Ascending aorta (tissue), 2 donors: ENCODE measurements at places on chromosomes 13 and 19. TPM values are rescaled to one million over a fixed set of nuclear protein-coding genes. Genes with fewer than 3 reads are reported as not detected.

Gene KLK1
- not detected for total RNA-seq

- no peak for DNase-seq
Measured at GRCh38 chr19:17602872-17603510, 47.5 kb downstream of the COLGALT1 start.

GRCh38 chr13:82661126-82661525 is 1221.1 kb downstream of the SLITRK1 start:
- DNase-seq, result no peak

Gene PRX
- 3.3 TPM for total RNA-seq

GRCh38 chr13:98143601-98144026 is 720 bp downstream of the FARP1 start:
- DNase-seq, result no peak

Gene SLC25A23
- 56.5 TPM for total RNA-seq

Gene MEIOSIN
- total RNA-seq, result not detected

- DNase-seq, result no peak
Measured at GRCh38 chr19:58361900-58362271, 665 bp downstream of the ZNF497 start.

DNA sequence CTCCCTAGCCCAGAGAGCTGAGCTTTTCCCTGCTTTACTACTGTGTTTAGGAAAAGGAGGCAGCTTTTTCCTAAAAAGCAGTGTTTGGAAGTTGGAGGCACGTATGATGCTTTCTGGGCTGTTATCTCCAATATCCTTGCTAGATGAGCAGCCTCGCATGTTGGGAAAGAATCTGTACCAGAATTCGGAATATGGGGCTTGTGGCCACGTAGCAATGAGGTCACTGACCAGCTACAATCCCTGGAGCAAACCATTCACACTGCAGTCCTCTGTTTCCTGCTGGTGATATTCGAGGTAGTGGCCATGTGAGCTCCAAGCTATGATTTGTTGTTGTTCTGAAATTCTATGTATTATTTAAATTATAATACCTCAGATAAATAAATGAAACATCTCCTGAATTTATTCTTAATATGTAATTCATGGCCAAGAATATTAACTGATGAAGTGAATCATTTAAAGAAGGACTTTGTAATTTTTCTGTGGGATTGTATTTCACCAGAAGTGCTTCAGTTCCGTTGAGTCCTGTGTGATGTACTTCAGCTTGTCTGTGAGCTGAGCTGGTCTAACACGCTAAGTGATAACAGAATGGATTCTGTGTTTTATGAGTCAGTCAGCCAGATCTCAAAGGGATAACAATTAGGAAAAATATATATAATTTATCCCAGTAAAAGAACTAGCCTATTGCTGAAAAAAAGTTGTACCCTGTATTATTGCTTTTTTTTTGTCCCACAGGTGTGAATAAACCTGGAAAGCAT is 319.5 kb downstream of the SHISA2 start:
- DNase-seq, result no peak

Gene IGFL2
- total RNA-seq, result not detected

Gene WDR88
- total RNA-seq, result not detected

DNA sequence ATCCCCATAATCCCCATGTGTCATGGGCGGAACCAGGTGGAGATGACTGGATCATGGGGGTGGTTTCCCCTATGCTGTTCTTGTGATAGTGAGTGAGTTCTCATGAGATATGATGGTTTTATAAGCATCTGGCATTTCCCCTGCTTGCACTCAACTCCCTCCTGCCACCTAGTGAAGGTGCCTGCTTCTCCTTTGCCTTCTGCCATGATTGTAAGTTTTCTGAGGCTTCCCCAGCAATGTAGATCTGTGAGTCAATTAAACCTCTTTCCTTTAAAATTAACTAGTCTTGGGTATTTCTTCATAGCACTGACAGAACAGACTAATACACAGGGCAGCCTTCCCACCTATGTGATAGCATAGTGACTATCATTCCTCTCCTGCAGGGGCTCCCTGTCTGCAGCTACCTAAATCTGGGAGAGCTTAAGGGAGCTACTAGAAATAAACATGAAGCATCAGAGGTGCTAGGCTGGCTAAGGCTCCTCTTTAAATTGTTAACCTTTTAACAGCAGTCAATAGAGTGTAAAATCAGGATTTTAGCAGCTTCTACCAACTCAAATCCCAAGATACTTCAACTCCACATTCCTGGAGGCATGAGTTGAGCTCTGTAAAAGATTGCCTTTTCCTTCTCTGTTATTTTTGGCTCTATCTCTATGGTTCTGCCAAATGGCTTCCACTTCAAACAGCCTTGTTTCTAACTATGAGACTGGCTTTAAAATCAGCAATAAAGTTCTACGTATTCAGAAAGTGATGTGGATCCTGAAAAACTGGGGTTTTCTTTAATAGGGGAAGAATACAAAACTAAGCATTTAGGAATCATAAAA is 112.3 kb downstream of the VWA8 start:
- no peak for DNase-seq

Gene ZNF429
- total RNA-seq, result 1.9 TPM

Gene WTIP
- 127 TPM for total RNA-seq

Gene C2CD4C
- 5.7 TPM for total RNA-seq

Gene TMPRSS9
- total RNA-seq, result not detected

DNA sequence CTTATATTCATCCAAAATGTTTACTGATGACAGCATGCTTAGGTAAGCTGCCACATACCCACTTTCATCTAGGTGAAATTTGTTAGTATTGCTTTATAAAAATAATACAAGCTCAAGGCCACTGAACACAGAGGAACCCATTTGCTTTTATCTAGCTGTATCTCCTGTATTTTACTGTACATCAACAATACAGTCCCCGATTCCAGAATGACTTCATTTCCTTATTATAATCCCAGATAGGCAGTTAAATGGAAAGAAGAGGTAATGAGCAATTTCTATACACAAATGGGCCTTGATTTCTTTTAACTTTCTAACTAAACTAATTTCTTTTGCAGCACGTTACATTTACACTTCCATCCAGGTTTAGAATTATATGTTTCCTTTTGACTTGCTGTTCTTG is 86.2 kb downstream of the SHISA2 start:
- DNase-seq, result no peak

DNA sequence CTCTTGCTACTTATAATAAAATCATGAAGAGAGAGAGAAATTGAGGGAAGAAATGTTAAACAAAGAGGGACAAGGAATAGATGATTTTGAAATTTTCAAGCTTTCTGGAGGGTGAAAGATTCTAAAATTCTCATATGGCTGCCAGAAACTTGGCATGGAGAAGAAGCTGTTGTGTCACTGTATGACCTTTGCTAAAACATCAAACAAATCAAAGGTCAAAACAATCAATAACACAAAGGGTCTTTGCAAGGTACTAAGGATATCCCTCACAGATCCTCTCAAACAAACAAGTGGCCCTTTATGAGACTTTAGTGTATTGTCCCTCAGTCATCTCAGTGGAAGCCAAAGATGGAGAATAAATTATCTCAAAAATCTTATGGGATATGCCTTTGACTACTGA is 1039.2 kb upstream of the MIR17HG start:
- DNase-seq, result no peak

DNA sequence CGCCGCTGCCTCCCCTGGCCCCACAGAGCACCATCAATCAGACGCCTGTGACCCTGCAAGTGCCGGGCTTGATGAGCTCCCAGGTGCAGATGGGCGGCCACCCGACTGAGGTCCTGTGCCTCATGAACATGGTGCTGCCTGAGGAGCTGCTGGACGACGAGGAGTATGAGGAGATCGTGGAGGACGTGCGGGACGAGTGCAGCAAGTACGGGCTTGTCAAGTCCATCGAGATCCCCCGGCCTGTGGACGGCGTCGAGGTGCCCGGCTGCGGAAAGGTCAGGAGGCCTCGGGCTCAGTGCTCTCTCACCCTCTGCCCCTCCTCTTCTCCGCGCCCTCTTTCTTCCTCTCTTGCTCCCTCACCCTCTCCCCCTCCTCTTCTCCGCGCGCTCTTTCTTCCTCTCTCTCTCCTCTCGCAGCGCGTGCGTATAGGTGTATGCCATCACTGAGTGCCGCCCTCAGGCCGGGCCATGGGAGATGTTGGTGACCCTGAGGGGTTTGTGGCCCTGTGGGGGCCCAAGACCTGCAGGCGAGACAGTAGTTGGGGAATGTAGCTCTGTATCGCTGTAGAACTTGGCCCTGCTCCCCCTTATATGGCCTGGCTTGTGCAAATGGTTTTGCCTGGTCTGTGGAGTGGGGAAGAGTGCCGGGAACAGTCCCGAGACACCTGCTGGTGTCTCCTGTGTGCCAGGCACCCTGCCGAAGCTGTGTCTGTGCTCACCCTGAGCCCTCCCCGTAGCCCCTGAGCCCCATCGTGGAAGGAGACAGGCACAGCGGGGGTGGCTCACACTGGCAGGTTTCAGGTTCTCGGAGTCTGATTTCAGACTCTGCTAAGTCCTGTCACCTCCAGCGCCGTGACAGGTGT is 5.4 kb upstream of the EPN1 start:
- DNase-seq, result no peak

DNA sequence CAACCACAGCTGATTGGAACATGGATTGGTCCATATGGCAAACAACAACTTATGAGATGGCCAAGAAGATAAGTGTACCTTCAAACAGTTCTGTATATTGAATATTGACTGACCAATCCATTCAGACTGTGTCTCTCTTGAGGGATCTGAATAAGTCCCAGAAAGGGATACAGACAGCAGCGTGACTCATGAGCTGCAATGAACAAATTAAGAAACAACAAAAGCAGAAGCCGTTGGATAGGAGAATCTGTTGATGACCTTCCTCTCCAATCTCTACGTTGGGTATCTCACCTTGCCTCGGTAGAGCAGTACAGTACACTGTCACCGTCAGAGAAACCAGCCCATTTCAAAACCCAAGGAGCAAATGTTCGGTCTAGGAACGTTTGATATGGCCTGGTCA is 21.3 kb downstream of the MBD3L2B start:
- DNase-seq, result no peak

GRCh38 chr13:74025369-74025768 is 108.8 kb downstream of the KLF12 start:
- no peak for DNase-seq

Gene DPRX
- not detected for total RNA-seq

GRCh38 chr13:75829830-75830229 is 193.7 kb downstream of the LMO7 start:
- no peak for DNase-seq

Gene KASH5
- not detected for total RNA-seq

Gene RFPL4AL1
- not detected for total RNA-seq

Gene GIPC3
- 6.1 TPM for total RNA-seq

DNA sequence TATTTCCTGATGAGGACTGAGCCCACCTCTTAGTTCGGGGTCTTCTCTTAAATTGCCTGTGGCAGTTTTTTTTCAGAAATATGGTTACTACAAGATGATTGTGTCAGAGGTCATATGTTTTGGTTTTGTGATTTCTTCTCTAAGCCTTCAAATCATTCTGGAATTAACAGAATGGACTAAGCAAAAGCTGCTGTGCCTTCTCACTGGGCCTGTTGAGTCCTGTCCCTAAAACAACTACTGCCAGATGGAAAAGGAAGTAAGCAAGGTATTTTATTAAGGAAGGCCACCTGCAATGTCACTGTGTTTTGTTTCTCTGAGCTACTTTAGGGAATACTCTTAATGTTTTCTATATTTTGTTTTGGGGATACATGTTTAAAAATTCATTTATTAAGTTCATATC is 470.8 kb downstream of the PCDH20 start:
- DNase-seq, result no peak

DNA sequence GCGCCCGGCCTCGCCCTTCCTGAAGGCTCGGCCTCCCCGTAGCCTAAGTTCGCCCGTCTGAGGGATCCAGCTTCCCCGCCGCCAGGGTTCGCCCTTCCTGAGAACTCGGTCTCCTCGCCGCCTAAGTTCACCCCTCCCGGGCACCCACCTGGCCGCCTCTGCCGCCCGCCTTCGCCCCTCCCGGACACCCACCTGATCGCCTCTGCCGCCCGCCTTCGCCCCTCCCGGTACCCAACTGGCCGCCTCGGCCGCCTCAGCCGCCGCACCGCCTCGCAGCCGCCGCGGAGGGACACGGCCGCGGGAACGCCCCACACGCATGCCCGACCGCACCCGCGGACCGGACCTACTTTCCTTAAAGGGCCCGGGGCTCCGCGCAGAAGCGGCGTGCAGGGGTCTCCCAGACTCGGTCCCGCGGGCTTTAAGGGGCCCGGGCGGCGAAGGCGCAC is at the start of gene MOB3A:
Gene MOB3A, minus strand, starts transcription at position 293 of the 446 bp plus-strand sequence. CDS start 17,766 bp downstream, outside the sequence.
- peak; percentile 94 for DNase-seq

Gene KLK15
- total RNA-seq, result not detected

GRCh38 chr13:45468635-45469034 is 3.9 kb downstream of the COG3 start:
- DNase-seq, result no peak

DNA sequence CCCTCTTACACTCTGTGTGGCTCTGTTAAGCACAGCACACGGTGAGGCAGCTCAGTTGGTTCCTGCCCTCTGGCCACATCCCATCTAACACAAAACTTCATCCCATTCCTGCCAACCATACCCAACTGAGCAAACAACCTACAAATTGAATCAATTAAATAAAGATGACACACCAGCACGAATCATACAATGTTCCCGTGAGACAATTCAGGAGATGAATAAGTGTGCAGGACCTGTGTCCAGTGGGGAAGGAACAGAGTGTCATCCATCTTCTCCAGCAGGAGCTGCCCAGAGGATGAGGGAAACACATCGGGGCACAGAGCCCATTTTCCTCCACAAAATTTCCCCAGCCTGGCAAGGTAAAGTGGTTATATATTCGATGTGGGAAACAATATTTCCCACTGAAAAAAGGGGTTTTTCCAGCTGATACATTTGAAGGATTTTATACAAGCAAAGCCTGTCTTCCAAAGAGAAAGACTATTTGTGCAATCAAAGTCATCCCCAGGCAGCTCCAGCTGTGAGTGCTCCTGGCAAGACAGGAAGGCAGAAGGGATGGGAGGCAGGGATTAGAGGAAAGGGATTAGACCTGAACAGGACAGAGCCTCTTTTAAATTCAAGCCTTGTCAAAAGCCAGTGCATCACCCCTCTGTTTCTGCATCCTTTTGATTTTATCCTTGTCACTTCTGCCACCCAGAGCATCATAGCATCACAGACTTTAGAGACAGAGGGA is 240.2 kb downstream of the LHFPL6 start:
- no peak for DNase-seq

DNA sequence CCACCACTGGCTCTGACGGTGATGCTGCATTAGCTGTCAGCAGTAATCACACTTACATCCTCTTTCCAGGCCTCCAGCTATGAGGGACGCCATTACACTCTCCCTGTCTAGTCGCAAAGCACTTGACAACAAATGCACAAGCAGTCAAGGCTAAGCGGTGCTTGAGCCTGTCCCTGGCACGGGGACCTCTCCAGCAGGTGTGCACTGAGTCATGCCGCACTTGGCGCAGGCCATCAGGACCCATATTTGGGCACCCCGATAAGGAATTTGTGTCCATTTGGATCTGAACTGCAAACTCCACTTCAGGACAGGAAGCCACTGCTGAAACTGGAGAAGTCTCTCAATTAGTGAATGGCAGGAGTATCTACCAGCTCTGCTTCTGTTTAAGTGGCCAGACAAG is 301.9 kb upstream of the OBI1 start:
- DNase-seq, result no peak

DNA sequence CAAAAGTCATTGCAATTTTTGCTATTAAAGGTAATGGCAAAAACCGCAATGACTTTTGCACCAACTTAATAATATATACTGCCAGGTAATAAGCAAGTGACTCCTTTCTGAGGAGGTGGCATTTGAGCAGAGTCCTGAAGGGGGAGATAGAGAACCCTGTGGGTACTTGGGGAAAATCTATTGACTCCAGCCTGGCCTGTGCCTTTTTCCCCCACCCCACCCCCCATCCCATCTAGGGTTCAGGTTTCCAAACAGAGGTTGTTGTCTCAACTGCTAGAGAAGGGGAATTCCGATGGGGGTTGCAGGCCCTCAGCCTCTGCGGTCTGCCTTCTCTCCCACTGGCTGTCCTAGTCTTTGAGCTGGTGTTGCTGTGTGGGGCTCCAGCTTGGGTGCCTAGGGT is 11.5 kb downstream of the S1PR2 start:
- no peak for DNase-seq
